CD4-positive, alpha-beta T cell treated with Interleukin-4 for 4 hours (primary cell): ENCODE measurements at places on chromosomes 12 and 14.

- no peak for DNase-seq
Measured at GRCh38 chr14:66982247-66982646, 207.0 kb upstream of the GARIN2 start.

DNA sequence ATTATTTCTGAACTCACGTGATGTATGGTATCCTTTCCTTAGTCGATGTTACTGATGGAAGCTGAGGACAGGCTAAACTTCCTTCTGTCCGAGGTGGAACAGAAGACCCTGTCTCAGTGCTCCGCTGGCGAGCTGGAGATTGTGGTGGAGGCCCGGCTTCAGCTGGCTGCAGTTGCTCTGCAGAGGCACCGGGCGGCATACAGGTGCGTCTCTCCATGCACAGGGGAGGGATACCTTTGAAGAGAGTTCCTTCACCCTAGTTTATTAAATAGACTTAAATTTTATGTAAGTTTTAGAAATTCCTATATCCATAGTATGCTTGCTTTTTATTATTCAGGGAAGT, 186.7 kb upstream of the NEDD1 start:
- DNase-seq: peak; percentile 22

DNA sequence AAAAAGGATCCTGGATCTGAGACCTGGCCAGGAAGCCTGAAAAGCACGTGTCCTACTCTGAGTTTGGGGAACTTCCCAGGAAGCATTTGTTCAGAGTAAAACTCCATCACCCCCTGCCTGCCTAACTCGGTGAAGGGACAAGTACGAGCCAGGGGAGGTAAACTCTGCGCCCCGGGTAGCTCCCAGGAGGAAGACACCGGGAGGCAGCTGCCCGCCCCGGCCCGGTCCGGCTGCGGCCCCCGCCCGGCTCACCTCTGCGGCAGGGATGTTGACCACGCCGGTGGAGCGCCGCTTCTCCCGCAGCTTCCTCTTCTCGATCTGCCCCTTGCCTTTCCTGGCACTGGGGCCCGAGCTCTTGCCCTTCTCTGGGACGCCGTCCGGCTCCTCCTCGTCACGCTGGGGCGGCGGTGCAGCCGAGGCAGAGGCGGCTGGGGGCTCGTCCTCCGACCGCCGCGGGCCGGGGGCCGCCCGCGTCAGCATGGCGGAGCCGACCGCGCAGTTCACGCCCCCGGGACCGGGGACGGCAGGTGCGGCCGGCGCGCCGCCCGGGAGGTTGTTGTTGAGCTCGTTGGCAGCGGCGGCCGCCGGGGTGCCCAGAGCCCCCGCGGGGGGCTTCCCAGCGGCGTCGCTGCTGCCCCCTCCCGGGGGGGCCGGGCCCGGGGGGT, 1.2 kb downstream of the PAWR start:
- no peak for DNase-seq

- no peak for DNase-seq
Measured at GRCh38 chr12:105803292-105803691, 335.5 kb downstream of the NUAK1 start.

DNA sequence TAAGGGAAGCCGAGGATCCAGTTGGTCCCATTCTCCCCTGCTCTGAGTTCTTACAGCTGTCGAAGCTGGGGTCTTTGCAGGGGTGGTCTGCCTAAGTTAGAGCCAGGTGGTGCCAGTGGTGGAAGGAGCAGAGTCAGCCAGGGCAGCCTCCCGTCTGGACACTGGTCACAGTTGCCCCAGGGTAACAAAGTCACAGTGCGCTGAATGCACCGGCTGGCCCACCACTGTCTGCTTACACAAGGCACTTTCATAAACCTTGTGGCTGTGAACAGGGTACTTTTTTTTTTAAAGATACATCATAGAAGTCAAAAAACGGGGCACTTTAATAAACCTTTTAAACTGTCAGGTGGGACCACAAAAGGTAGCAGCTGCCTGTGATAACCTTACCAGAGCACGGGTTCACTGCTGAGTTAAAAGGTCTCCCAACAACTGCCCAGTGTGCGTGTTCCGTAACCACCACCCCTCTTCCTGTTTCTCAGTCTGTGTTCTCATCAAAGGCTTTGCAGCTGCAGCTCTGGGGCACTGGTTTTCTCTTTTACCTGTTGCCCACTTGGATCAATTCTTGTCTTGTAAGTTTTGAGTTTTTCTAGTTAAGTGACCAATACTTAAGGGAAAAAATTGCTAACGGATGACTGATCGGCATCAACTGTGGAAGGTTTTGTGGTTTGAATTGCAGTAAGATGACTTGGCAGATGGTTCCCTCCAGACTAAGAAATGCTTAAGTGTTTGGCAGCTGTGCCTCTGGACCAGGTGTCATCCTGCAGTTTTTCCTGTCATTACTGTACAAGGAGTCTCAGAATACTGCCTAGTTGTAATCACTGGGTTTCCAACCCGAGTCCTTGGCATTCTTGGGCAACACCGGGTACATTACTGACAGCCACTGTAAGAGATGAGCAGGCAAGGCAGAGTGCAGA, 55.9 kb downstream of the DYNC1H1 start:
- DNase-seq: peak; percentile 21

- DNase-seq: no peak
Measured at GRCh38 chr12:40718878-40719372, 26.7 kb downstream of the CNTN1 start.
